ENCODE measurements at places on chromosomes 2 and 18.

DNA sequence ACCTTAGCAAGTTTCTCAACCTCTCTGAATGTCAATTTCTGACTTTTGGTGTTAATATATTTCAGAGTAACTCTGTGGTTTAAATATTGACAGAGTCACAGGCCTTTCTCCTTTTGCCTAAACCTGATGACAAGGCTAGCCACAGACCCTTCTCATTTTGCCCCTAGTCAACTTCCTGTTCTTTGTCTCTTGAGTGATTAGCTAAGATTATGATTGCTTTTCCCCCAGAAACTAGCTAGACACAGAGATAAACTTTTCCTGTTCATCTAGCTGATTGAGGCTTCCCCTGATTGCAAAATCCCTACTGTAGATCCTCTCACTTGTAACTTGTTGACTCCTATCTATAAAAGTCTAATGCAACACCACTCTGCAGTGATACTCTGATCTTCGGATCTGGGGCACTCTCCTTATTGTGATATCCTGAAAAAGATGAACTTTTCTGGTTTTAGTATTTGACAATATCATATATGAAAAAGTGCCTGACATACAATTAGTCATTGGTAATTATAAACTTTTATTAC lies 241.4 kb downstream of the ZNF385B start:
- no peak for DNase-seq

DNA sequence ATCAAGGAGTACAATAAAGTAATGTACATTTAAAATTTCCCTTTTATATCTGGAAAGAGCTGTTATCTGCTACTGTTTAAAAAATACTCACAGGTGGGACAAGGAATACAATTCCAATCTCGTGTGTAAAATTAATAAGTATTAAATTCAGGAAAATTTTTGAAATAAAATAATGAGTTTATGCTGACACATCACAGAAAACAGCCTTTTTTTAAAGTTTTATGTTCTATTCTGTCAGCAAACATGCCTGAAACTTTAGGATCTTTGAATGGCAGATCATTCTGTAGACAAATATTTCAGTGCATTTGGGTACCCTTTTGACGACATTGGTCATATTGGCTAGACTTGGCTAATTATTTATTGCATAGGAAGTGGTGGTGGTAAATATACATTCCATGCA lies 254.4 kb upstream of the ETAA1 start:
- no peak for DNase-seq

- DNase-seq, result no peak
Measured at GRCh38 chr2:202494300-202495229, 118.4 kb downstream of the BMPR2 start.

- no peak for DNase-seq
Measured at GRCh38 chr2:88560619-88561307, 66.5 kb downstream of the EIF2AK3 start.

DNA sequence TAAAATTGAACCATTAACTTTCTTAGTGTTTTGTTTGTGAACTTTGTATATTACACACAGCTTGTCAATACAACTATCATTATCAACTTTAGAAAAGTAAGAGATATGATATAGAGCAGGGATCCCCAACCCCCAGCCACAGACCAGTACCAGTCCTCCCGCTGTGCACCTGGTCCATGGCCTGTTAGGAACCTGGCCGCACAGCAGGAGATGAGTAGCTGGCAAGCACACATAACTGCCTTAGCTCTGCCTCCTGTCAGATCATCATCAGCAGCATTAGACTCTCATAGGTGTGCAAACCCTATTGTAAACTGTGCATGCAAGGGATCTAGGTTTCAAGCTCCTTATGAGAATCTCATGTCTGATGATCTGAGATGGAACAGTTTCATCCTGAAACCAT lies 491.0 kb upstream of the NXPH2 start:
- no peak for DNase-seq

GRCh38 chr2:225584796-225585195 lies 185.3 kb downstream of the NYAP2 start:
- DNase-seq, result no peak

- DNase-seq, result no peak
Measured at GRCh38 chr2:98946855-98947254, 10.8 kb upstream of the CRACDL start.

GRCh38 chr2:136394136-136395060 lies 276.4 kb upstream of the CXCR4 start:
- DNase-seq, result no peak

GRCh38 chr18:731185-731584 lies 18.8 kb upstream of the ENOSF1 start:
- DNase-seq, result no peak

GRCh38 chr2:200652158-200652557 lies 66.3 kb downstream of the AOX1 start:
- no peak for DNase-seq

DNA sequence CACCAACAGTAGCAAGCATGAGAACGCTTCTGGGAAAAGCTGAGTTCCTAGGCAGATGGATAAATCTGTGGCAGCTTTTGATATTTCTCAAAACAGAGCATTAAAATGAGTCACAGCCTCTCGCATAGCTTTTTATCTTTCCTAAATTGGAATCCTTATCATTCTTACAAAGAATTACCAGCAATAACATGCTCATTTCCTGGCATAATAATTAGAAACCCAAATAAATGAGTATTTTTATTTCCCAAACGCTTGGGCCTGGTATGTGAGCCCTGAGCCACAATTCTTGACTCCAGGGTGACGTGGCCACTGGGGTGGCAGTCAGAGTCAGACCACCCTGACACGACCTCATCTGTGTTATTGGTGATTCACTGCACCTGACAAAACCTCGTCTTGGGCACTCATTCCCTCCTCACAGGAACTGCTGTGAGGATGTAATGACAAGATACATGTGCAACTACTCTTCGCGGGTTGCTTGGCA lies 210.7 kb downstream of the ARL4C start:
- DNase-seq, result no peak

DNA sequence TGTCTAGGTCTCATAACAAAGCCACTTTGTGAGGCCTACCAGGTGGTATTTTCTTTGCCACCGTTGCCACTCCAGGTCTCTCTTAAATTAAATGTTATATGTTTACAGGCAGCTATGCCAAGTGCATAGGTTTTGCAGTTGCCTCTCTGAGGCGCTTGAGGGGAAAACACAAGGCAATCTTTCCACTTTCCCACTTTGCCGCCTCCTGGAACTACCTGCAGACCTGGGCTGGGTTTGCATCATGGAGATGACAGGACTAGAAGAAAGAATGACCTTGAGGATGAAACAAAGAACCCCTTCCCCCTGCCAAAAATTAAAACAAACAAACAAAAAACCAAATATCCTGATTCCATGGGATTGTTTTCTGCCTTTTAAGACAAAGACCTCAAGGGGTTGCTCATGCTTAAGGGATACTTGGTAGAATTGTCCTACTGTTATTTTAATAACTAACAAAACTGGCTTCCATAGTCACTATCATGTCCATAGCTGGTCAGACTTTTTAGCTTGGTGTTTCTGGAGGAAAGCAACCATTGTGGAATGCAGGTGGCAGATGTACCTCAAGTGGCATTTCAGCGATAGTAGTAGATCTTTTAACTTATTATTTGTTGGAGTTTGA lies 159.9 kb downstream of the PRPF40A start:
- no peak for DNase-seq

GRCh38 chr18:64234321-64234720 lies 85.4 kb upstream of the LINC00305 start:
- DNase-seq, result no peak

Measured in activated CD4-positive, alpha-beta T cell treated with anti-CD3 and anti-CD28 coated beads, Interleukin-2, amount 50 U/mL, for 24 hours (primary cell).